ENCODE measurements at places on chromosomes 7 and 10.

DNA sequence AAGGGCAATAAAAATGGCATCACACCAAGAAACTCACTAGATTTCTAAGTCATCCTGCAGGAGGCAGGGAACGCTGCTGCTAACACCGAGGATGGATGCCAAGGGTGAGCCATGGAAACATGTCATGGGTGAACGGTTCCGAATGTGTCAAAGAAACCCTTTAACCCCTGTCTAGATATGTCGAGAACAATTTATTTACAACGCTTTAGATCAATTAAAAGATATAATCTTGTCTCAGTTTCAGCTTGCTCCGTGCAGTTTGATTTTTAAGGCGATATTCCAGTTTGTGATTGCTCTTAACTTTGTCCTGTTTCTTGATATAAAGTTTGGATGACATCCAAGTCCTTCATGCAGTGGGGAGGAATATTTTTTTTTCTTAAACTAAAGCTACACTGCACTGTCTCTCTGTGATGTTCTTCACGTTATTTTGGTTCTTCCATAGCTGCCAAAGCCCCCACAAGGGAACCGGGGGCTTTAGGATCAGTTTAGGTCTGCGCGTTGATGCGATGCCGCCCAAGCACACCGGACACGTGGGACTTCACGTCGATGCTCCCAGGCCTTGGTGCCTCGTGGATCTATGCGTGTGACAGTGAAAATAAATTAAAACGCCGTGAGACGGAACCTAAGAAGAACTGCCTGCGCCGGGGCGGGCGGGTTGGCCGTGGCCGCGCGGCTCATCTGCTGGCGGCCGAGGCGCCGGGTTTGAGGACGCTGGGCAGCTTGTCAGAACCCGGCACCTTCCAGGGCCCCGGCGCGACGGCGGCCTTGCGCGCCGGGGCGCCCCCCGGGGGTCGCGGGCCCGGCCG is 220.3 kb downstream of the PHTF2 start:
- DNase-seq = no peak

- peak; percentile 62 for DNase-seq
These were observed 316.5 kb downstream of the ADARB2 start for GRCh38 chr10:1420661-1421362.

DNA sequence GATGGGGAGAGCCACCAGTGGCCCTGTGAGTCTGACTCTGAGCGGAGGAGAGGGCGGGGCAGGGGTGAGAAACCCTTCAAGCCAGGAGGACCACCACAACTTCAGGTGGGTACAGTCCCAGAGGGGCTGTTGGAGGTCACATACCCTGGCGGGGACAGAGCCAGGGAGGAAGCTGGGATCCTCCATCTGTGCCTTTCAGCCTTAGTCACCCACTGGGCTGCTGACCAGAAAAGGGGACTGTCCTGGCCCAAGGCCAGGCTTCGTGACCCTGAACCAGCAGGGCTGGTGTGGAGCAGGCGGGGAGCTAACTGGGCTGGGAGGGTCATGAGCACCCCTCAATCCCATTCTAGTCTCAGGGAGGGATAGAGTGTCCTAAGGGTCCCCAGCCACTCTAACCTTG is 1.5 kb upstream of the CALHM3 start:
- DNase-seq = no peak

- DNase-seq = no peak
These were observed 1.9 kb downstream of the CTTNBP2 start for GRCh38 chr7:117871401-117871777.

DNA sequence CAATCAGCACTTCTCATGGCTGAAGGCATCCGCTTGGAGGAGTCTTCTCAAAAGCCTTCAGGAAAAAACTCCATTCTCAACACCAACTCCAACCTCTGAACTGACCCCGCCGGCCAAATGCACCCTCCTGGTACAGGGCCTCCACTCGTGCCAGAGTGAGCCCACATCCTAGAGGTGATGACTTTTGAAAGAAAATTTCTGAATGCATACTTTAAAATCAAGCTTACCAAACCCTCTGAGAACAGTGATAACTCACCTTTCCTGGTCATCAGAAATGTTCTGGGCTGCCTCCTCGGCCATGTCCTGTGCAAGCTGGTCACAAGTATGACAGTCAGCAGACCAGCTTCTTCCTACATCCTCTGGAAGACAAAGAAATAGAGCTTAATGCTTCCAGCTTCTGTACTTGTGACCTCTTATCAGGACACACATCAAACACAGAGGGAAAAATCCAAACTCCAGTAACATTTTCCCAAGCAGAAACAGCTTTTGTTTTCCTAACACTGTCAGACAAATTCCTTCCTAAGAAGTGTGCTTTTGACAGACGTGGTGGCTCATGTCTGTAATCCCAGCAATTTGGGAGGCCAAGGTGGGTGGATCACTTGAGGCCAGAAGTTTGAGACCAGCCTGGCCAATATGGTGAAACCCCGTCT is at the start of gene PKD1L1:
Gene PKD1L1 (minus strand): TSS at position 326 of the 650 bp plus-strand sequence. CDS start 26 bp downstream, at position 300.
- DNase-seq = no peak

GRCh38 chr7:132527467-132528410 is 48.5 kb downstream of the PLXNA4 start:
- DNase-seq = peak; percentile 36

DNA sequence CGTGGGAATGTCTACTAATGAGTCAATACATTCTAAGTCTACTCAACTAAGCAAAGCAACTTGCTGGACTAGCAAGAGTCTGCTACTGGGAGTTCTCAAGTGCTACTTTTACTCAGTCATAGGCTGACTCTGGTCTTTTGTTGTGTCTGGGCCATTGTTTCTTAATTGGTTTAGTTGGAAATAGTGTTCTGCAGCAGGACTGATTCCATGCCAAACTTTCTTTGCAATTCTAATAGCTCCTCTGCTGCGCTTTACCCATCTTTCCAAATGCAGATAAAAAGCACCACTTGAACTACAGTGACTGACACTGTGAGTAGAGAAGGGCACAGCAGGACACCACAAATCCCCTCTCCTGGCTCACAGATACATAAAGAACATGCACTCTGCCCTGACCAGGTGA is 125.7 kb downstream of the CD36 start:
- DNase-seq = no peak

Measured in D721Med (cell line).